ENCODE measurements at places on chromosomes 6 and 20.

DNA sequence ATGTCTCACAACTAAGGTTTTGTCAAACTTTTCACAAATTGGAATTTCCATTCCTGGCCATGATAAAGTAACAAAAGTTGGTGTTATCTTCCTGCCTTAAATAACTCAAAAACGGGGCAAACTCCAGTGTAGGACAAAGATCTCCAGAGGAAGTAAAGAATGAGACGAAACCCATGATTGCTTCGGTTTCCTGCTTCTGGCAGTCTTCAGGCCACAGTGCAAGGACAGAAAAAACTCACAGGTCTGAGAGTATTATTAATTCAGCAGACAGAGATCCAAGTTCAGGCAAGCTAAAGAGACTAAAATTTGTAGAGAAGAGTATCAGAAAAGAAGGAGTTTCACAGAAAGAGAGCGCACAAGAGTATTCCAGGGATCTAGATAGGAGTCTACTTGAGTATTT is 64.8 kb upstream of the RCAN2 start:
- no peak for DNase-seq

GRCh38 chr6:168090064-168090690 is 11.2 kb upstream of the FRMD1 start:
- no peak for DNase-seq

DNA sequence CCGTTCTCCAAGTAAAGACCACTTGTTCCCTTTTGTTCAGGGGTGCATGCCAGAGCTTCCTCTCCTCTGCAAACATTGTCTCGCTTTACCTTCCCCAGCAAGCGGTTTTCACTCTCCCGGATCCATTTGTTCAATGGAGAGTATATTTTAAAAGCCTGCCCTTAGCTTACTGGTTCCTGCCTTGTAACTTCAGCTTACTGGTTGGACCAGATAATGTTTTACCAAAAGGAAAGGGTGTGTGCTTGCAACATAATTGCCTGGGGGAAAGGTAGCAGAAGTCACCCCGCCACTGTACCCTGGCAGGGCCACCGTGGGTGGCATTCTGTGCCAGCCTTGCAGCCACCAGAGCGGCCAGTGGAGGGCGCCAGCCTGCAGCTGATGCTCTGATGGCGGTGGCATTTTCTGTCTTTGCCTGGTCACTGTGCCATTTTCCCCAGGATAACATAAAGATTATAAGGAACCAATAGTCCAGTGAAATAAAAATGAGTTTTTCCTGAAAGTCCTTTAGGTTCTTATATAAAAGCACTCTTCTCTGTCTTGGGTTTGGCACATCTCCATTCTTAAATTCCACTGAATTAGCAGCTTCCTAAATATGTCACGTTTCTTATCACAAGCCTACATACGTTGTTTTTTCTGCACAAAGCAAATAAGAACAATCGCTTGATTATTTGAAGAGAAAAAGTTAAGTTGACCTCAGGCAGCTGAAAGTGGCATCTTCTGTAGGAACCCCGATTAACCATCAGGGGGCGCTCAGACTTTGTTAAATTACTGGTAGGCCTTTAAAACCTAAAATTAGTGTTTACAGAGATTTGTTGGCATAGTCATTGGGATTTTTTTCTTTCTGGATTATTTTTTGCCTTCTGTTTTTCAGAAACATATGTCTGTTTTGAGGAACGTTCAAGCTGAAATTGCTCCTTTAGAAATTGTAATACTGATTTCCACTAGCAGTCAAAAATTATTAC is 67.4 kb upstream of the XRN2 start:
- DNase-seq, result peak; percentile 59

GRCh38 chr20:14355791-14356190 is 18.4 kb upstream of the FLRT3 start:
- no peak for DNase-seq

DNA sequence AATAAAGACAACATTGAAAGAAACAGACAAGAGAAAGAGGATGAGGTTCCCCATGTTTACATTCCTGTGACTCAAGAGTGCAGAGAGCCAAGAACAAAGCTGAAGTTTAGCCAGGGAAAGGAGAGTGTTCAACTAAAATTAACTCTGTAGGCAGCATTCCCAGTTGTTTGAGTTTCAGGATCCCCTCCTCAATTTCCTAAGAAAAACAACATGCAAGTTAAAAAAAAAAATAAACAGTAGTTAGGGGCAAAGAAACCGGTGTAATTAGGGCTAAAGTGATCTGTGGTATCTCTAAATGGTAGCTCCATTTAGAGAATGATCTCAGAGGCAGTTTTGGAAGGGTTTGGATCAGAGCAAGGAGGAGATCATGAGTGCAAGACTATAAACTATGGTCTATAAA is 30.9 kb upstream of the RAB23 start:
- DNase-seq, result no peak

DNA sequence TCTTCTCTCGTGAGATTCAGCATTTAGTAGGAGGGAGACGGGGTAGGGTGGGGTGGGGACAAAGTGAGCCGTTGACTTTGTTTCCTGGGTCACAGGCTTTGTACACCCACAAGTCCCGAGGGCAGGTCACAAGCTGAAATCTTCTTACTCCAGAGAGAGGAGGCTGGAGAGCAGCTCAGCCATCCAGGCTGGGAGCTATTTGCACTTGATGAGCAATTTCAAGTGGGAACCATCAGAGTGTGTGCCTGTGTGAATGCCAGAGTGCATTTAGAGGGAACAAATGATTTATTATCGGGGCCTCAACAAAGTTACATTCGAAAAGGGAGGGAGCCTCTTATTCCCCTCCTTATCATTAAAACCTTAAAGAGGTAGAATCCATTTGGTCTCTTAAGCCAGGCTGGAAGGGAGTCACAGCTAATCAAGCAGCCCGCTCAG is 155.7 kb upstream of the JARID2 start:
- no peak for DNase-seq

DNA sequence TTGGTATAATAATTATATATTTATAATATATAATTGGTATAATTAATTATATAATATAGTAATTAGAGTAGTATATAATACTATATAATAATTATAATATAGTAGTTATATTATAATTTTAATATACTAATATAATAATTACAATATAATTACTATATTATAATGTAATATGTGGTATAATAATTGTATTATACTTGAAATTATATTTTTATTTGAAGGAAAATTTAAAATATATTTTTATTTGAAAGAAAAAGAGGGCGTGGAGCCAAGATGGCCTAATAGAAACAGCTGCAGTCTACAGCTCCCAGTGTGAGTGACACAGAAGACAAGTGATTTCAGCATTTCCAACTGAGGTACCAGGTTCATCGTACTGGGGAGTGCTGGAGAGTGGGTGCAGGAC is 365.9 kb downstream of the MMUT start:
- DNase-seq, result no peak

GRCh38 chr6:111322145-111322544 is 160.9 kb downstream of the REV3L start:
- DNase-seq, result no peak

DNA sequence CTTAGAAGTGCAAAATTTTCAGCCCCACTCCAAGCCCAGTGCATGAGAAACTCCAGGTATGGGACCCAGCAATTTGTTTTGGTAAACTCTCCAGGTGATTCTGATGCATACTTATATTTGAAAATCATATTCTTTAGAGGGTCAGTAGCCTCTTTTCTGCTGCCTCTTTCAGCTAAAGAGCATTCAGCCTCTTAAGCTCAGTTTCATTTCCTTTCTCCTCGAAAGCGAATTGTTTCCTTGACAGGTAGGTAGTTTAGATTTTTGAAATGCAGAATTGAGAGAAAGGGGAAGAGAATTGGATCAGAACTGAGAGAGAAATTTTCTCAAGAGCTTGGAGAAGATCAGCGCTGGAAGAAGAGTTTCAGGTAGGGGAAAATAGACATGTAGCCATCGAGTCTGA is 995.8 kb upstream of the FLRT3 start:
- DNase-seq, result no peak

DNA sequence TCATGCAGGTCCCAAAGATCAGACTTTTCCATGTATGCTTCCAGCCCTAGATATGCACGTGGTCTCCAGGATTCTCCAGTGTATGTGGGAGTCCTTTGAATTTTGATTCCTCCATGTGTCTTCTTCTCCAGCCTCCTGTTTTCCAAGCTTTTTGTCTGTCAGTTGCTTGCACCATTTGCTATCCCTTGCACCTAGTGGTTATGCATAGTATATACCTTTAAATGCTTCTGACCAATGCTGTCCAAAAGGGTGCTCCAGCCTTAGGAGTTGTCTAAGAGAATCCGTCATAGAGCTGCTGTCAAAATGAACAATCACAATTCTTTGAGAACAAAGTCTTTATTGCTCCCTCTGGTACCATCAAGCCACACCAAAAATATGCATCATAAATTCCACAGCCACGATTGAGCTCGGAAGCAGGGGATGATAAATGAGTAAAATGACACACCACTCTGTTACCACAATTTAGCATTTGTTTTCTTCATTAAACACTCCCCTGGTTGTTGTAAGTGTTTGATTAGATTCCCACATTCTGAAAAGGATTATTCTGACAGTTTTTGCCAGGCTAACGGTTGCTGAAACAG is 706.2 kb upstream of the GJE1 start:
- no peak for DNase-seq

DNA sequence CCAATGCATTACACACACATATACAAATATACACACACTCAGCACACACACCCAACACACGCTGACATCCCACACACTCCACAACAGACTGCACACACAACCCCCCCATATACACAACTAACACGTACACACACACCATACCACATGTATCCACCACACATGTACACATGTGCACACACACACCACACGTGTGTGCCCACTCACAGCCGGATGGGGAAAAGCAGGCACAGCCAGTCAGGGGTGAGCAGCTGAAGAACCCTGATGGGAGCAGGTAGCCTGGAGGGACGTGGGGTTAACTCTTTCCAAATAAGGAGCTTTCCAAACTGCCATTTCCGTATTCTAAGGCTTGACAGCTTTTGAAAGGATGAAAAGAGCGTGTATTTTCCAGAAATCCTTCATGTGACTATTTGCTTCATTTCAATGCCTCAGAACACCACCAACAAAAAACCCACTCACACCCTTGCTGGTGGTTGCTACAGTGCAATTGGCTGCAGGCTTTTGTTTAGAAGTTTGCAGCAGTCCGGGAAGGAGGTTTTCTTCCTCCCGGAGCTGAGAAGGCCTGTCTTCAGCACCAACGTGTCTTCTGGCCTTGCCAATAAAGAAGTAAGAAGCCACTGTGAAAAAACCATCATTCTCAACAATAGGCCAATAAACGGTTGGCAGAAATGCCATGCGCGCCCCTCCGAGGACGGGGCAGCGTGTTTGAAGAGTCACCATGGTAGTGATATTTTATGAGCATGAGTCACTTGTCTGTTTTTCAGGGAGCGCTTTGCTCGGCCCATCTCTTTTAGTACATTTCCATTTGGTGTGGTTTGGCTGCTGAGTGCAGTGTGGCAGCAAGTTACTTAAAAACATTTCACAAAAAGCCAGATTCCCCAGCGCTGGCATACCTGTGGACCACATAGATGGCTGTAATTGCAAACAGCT is 131.3 kb upstream of the GMDS start:
- DNase-seq, result peak; percentile 31

- no peak for DNase-seq
Observed at GRCh38 chr20:595330-596308, 14.5 kb downstream of the TCF15 start.

GRCh38 chr6:149108749-149109100 is 208.8 kb upstream of the TAB2 start:
- DNase-seq, result no peak

GRCh38 chr6:156948807-156949206 is 171.6 kb downstream of the ARID1B start:
- no peak for DNase-seq

GRCh38 chr6:143872201-143872600 is 7.9 kb downstream of the ZC2HC1B start:
- no peak for DNase-seq

GRCh38 chr6:139313784-139314545 is 22.2 kb upstream of the TXLNB start:
- DNase-seq, result no peak

- DNase-seq, result no peak
Observed at GRCh38 chr6:168115748-168116437, 36.9 kb upstream of the FRMD1 start.

DNA sequence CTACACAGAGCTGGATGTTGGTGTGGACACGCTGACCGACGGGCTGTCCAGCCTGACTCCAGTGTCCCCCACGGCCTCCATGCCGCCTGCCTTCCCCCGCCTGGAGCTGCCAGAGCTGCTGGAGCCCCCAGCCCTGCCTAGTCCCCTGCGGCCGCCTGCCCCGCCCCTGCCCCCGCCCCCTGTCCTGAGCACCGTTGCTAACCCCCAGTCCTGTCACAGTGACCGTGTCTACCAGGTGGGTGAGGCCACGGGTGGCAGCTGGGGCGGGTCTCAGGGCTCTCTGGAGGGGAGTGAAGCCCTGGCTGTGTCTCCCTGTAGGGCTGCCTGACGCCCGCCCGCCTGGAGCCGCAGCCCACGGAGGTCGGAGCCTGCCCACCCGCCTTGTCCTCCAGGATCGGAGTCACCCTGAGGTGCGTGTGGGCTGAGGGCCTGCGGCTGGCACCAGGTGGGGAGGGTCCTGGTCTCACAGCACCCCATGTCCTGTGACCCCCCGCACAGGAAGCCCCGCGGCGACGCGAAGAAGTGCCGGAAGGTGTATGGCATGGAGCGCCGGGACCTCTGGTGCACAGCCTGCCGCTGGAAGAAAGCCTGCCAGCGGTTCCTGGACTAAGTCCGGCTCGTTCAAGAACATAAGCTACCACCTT is 2.9 kb downstream of the SLC2A4RG start:
- no peak for DNase-seq

- no peak for DNase-seq
Observed at GRCh38 chr6:38505826-38506225, 133.9 kb downstream of the BTBD9 start.

GRCh38 chr6:105900125-105900937 is 185.8 kb upstream of the PRDM1 start:
- no peak for DNase-seq

- no peak for DNase-seq
Observed at GRCh38 chr6:122833021-122833491, 44.0 kb downstream of the SMPDL3A start.

GRCh38 chr6:41255110-41255509 is 27.0 kb downstream of the TREML4 start:
- no peak for DNase-seq

GRCh38 chr6:17519120-17519519 is 81.0 kb upstream of the FAM8A1 start:
- no peak for DNase-seq
